ENCODE measurements at places on chromosomes 6 and 20.
A peak's percentile ranks its signal among the peaks of the same experiment; 100 is the strongest.

DNA sequence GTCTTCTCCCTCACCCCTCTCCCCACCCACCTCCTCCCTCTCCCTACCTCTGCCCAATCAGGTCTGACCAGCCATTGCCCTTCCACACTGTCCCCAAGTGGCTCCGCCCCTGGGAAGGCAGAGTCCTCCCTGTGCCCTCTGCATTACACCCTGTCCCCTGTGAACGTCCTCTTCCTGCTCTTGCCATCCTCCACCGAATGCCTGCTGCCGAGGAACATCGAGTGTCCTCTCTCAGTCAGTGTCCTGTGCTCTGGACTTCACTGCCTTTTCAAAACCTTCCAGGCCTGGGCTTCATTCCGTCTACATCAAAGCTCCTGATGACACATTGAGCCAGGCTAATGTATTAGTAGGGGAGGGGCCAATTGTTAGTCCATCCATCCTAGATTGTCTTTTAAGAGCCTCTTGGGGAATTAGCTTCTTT is 3.3 kb upstream of the PACSIN1 start:
- DNase-seq: peak; percentile 15

DNA sequence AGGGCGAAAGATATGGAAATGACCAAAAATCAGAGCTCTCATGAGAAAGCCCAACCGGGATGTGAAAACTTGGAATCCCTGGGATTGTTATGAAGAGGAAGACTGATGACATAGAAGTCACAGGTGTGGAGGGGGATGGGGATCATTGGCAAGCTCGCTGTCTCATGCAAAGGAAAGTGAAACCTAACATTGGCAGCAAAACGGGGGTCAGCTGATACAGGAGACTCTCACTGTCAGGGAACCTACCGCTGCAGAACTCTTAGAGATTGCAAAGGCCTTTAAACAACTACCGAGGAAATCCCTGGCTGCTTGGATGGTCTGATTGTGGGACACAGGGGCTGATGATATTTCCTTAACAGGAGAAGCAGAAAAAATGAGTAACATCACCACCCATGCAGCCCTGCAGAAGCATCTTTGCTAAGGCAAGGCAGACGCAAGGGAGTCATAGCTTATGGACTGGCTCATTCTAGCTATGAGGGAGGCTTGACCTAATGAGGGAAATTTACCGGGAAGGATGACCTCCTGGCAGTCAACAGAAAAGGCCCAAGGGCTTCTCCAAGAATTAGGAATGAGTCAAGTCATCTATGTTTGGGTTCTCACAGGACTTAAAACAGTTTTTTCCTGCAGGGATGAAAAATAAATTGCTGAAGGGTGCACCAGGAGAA is 7.0 kb downstream of the MUC21 start:
- no peak for DNase-seq

- DNase-seq: peak; percentile 38
These were observed 537.9 kb downstream of the CD83 start for GRCh38 chr6:14655201-14656061.

GRCh38 chr20:8128291-8129060 is 3.6 kb upstream of the PLCB1 start:
- no peak for DNase-seq

DNA sequence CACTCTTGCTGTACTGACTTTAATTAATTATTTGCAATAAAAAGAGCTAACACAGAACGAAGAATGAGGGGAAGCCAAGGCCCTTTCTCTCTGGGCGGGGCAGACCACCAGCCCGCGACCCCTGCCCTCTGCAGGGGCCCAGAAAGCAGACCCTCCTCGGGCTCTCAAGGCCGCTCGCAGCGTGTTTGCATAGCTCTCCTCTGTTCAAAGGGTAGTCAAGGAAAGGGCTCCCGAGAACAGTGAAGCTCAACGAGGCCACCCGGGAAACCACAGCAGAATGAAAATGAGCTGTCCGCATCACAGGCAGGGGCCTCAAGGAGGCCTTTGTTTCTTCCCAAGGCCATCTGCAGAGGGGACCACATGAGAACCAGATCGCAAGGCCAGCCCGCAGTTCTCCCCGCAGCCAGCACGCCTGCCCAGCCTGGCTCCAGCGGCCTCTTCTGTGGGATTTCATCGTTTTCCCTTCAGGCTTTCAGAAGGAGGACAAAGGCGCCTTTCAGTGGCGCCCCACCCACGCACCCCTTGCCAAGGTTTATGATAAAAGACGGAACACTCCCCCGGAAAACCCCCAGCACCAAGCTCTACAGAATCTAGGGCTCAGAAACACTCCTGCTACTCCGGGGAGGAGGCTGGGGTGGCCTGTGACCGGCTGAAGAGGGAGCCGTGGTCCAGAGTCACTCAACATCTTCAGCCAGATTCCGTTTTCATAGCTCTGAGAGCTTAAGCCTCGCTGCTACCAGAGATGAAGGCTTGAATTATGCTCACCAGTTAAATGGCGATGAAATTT is 25.3 kb downstream of the ACSS1 start:
- DNase-seq: no peak

- DNase-seq: no peak
These were observed 181.8 kb downstream of the HIVEP2 start for GRCh38 chr6:142763205-142763604.

GRCh38 chr6:157644043-157644810 is 178.8 kb upstream of the SNX9 start:
- DNase-seq: peak; percentile 35

GRCh38 chr6:128657181-128657580 is 136.8 kb upstream of the PTPRK start:
- DNase-seq: peak; percentile 11

DNA sequence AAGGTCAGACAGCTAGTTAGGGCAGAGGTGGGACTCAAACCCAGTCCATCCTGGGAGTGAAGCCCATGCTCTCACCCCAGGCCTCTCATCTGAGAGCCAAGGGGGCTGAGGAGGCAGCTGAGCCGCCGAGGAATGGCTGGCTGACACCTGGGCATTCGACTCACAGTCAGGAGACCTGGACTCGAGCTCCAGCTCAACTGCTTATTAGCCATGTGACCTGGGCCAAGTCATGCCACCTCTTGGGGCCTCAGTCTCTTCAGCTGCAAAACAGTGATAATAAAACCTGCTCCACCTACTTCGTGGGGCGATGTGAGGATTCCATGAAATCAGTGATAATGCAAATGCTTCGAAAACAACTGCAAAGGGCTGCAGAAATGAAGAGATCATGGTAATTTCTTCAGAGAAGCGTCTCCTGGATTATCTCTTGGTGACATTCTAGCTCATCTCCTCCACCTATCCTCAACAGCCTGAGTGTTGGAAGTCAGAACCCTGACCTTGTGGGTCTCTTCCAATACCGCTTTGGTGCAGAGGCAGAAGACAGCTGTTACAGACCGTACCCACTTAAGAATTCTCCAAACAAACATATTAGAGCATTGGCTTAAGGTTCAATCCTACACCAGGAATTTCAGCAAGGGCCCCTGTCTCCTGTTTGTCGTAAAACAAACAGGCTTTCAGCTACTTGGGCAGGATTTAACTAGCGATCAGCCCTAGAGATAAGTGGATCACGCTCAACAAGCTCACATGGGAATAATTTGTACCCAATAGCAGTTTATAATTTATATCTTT is 60.0 kb upstream of the PIM1 start:
- no peak for DNase-seq

DNA sequence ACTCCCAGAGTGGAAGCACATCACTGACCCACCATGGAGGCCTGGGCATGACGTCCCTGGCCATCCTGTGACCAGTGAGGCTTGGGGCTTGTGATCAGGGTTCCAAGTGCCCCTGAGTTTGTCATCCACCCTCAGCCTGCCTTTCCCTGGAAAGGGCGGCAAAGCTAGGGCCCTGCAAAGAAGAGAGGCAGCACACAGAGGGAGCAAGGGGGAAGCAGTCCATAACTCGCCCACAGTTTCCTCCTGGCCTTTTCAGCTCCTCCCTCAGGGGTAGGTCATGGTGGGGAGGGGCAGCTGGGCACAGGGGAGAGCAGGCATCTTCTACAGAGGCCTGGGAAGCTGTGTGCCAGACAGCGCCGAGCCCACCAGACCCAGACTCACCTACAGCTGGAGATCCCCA is at the start of gene NCR2:
TSS of gene NCR2 (plus strand) at position 313 of the 400 bp plus-strand sequence. CDS start 269 bp downstream, outside the sequence.
- DNase-seq: no peak

DNA sequence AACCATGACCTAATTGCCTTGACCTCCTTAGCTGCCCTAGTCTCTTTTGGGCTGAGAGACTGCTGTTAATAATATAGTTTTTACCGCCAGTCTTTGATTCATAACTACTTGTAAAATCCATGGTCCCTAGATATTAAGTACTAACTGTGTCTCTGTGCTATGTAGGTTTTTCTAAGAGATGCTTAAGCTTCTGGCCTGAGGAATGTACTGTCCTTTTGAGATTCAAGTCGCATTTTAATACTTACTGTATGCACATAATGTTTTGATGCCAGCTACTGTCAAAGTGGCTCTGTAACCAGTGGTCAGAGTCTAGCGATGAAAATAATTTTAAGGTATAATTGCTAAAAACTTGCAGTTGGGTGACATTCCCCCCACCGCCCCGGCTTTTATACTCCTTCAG is 2.1 kb downstream of the AKAP12 start:
- DNase-seq: peak; percentile 41

GRCh38 chr6:83198486-83199172 is 5.5 kb downstream of the RWDD2A start:
- peak; percentile 66 for DNase-seq

- DNase-seq: no peak
These were observed 98.6 kb downstream of the CDH4 start for GRCh38 chr20:61350500-61351250.

DNA sequence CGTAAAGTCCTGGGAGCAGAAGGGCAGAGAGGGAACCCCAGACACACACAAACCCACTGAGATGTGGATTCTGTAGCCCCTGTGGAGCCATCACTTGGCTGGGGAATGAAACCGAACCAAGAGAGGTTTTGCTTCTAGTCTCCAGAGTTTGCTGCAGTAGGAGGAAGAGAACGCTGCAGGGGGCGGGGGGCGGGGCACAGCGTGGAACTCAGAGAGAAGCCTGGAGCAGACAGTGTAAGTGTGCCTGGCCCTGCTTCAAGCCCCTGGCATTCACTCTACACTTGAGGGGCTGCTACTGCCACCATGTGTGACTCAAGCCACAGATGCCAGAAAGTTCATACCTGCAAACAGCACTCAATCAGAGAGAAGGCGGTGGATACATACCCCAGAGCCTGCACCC is 18.9 kb downstream of the GABRR1 start:
- DNase-seq: peak; percentile 14

DNA sequence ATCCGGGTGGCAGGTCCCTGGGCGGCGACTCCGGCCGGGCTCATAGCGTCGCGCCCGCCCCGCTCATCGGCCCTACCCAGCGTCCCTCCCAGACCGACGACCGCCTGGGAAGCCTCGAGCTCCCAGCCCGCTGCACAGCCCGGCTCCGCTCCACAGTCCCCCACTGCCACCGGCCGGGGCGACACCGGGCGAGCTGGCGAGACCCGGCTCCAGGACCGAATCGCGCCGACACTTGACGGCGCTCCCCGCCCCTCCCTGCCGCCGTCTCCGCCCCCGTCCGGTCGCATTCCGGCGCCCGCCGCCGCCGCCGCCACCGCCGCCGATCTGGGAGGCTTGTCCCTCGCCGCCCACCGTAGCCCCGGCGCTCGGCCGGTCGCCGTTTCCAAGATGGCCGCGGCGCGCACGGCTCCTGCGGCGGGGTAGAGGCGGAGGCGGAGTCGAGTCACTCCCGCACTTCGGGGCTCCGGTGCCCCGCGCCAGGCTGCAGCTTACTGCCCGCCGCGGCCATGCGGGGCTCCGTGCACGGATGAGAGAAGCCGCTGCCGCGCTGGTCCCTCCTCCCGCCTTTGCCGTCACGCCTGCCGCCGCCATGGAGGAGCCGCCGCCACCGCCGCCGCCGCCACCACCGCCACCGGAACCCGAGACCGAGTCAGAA is at the start of gene MAP3K4:
TSS of gene MAP3K4 (plus strand) at position 364 of the 655 bp plus-strand sequence. CDS start at position 527, 163 bp downstream.
- DNase-seq: peak; percentile 79

GRCh38 chr6:106448000-106448426 is 87.5 kb downstream of the CRYBG1 start:
- DNase-seq: no peak

DNA sequence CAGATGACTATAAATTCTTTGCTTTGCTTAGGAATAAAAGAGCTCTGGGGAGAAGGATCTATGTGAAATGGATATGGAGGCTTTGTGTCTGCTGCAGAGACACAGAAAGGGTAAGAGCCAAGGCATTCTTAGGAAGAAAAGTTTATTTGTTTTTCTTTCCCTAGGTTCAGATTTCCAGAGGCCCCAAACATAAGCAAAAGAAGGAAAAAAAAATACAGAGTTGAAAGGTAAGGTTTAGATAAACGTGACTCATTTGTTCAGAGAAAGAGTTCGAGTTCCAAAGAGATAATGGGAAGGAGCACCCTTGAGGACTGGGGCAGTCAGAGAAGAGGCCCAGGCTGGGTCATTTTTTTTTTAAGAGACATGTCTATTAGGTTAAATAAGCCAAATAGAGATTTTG is 27.4 kb upstream of the BMP5 start:
- peak; percentile 53 for DNase-seq

DNA sequence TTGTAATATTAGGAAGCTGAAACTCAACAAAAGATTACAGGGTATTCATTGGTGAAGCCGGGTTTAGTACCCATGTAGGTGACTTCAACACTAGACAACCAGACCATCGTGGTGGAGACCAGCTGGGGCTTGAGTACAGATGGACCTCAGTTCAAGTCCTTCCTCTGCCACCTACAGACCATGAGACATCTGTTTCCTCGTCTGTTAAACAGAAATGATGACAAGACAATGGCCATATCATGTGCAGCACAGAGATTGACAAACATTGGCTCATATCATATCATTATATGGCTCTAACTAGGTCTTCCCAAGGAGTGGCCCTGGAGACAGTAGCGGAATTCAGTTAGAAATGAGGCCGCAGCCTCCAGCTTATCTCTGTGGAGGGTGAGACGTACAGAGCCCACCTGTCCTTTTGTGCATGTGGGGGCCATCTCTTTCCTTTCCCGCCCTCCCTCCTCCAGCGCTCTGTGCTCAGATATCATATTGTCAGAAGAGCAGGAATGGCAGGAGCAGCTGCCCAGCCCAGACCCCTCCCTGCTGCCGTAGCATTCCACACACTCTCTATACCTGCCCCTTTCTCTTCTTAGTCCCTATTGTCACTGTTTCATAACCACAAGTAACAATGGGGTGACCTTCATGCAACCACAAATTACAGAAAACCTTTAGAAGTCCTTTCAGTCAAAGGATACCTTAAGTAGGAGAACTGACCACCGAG is 75.1 kb downstream of the LY86 start:
- DNase-seq: no peak

- DNase-seq: no peak
These were observed 11.2 kb upstream of the SIRPA start for GRCh38 chr20:1883986-1884385.

DNA sequence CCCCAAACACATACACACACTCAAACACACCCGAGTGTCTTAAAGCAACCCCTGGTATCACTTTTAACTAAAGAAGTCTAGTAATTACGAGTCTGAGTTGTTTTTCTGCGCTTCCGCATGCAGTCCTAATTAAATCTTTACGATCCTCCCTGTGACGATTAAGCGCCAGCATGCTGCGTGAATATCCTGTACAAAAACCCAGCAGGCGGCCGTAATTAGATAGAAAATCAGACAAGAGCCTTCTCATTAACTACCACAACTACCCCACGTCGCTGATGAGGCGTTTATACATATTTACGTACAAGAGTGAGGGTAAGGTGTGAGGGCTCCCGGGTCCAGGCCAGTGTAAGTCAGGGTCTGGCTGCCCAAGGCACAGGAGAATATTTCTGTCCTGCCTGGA is 8.1 kb downstream of the TFAP2B start:
- no peak for DNase-seq
